Tibial nerve (tissue), 4 donors: ENCODE measurements at places on chromosomes 6 and 20. TPM values are rescaled to one million over a fixed set of nuclear protein-coding genes. Genes with fewer than 3 reads are reported as not detected.

GRCh38 chr20:8972963-8973705, 95.8 kb upstream of the PLCB4 start:
- H3K36me3 ChIP-seq: no peaks in the 10 kb centered on the region
- H3K27me3 ChIP-seq: no peaks in the 10 kb centered on the region
- no peak overlapping the region for H3K4me3 ChIP-seq
- no peak for DNase-seq
- H3K27ac ChIP-seq: no peak overlapping the region

DNA sequence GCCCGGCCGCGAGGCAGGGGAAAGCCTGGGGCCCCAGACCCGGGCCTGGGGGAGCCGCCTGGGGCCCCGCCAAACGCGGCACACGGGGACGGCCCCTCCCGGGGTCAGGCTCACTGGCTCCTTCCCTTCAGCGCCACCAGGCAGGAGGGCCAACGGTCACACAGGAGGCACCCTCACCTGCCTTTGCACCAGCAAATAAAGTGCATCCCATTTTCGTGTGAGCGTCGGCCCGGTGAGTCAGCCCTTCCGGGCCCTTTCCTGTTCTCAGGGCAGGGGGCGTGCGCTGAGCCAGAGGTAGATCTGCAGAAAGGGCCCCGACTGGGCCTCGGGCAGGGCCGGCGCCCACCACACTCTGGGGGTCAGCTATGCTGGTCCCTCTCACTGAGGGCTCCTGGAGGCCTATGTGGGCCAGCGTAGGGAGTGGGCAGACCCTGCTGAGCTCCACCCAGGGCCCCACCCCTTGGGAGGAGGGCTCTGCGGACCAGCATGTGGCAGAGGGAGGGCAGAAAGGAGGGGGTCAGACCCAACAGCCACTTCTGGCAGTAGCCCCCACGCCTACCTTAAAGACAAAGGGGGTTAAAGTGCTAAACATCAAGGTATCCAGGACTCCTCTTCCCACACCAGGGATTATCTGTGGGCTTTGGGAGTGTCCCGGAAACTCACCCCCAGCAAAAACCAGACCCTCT, 931 bp upstream of the UCKL1 start:
- H3K27ac ChIP-seq: peak overlapping the region; percentile 34
- no peaks in the 10 kb centered on the region for H3K27me3 ChIP-seq
- peak overlapping the region; percentile 95 for H3K4me3 ChIP-seq
- H3K4me1 ChIP-seq: peaks cover 51% of the 10 kb centered on the region

GRCh38 chr6:154458565-154459470, 51.7 kb downstream of the CNKSR3 start:
- DNase-seq: no peak
- no peaks in the 10 kb centered on the region for H3K4me1 ChIP-seq
- H3K36me3 ChIP-seq: no peaks in the 10 kb centered on the region
- no peaks in the 10 kb centered on the region for H3K27me3 ChIP-seq
- H3K4me3 ChIP-seq: no peak overlapping the region

DNA sequence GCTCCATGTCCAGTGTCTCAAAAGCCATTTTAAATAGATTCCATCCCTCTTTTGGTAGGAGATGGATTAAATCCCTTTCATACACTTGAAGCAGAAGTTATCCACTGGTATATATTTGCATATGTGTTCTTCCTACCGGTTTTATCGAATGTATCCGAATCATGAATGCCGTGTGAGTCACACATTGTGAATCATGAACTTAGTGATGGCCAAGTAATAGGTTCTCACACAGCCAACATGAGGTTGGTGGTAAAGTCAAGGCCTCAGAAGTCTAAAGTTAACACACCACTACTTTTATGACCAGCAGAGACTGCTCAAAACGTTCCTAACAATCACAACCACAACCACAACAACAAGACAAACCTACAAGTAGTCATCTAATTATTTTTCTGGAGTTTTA, 345.5 kb downstream of the THBS2 start:
- H3K36me3 ChIP-seq: no peaks in the 10 kb centered on the region
- no peaks in the 10 kb centered on the region for H3K4me1 ChIP-seq
- DNase-seq: no peak
- no peaks in the 10 kb centered on the region for H3K27me3 ChIP-seq
- no peak overlapping the region for H3K4me3 ChIP-seq
- H3K27ac ChIP-seq: no peak overlapping the region

GRCh38 chr6:74752303-74752702, 453.6 kb downstream of the COL12A1 start:
- H3K4me1 ChIP-seq: no peaks in the 10 kb centered on the region
- DNase-seq: no peak
- H3K27me3 ChIP-seq: no peaks in the 10 kb centered on the region
- no peaks in the 10 kb centered on the region for H3K36me3 ChIP-seq
- H3K27ac ChIP-seq: no peak overlapping the region
- H3K4me3 ChIP-seq: no peak overlapping the region

DNA sequence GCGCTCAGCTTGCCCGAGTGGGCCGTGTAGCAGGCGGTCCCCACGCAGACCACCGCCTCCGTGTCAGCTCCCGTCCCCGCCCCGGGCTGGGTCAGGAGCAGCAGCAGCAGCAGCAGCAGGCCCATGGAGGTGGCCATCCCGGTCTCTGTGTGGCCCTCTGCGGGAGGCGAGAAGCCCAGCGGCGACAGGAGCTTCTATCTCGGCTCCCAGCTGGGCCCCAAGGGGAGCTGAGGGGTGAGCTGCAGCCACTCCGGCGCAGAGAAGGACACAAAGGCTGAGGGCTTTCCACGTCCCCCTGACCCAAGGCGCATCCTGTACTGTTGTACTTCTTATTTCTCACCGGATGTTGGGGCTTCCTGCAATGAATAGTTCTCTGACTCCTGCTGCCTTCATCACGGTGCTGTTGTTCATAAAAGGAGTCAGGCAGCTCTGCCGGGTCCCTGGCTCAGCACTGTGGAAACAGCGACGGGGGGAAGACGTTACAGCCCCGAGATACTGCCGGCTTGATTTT, at the start of gene CD93:
CD93 (minus strand) TSS at position 269 of the 511 bp plus-strand sequence; CDS start at position 137, 132 bp downstream.
- no peaks in the 10 kb centered on the region for H3K27me3 ChIP-seq
- no peaks in the 10 kb centered on the region for H3K4me1 ChIP-seq
- peak; percentile 41 for DNase-seq
- H3K36me3 ChIP-seq: no peaks in the 10 kb centered on the region

DNA sequence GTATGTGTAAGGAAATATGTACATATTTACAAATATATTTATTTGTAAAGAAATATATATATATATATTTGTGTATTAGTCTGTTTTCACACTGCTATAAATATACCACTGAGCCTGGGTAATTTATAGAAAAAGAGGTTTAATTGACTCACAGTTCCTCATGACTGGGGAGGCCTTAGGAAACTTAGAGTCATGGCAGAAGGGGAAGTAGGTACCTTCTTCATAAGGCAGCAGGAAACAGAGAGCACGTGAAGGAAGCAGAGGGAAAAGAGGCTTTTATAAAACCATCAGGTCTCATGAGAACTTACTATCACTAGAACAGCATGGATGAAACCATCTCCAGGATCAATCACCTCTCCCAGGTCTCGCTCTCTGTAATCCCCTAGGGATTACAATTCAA, 644.5 kb upstream of the HS3ST5 start:
- no peak for DNase-seq
- no peaks in the 10 kb centered on the region for H3K4me1 ChIP-seq
- no peak overlapping the region for H3K27ac ChIP-seq
- no peaks in the 10 kb centered on the region for H3K27me3 ChIP-seq
- no peaks in the 10 kb centered on the region for H3K36me3 ChIP-seq

DNA sequence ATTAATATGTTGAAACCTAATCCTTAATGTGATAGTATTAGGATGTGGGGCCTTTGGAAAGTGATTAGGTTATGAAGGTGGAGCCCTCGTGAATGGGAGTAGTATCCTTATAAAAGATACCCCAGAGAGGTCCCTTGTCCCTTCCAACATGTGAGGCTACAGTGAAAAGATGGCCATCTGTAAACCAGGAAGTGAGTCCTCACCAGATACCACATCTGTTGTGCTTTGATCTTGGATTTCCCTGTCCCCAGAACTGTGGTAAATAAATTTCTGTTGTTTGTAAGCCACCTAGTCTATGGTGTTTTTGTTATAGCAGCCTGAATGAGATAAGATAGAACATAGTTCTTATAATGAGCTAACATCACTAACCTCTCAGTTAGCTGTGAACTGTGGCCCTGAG, 16.6 kb upstream of the CALHM6 start:
- no peak for DNase-seq
- no peaks in the 10 kb centered on the region for H3K27me3 ChIP-seq
- peaks cover 4% of the 10 kb centered on the region for H3K4me1 ChIP-seq
- no peak overlapping the region for H3K27ac ChIP-seq

- DNase-seq: peak; percentile 53
- H3K27me3 ChIP-seq: no peaks in the 10 kb centered on the region
- no peaks in the 10 kb centered on the region for H3K4me1 ChIP-seq
- H3K27ac ChIP-seq: peak overlapping the region; percentile 63
These were observed 54.2 kb downstream of the MAP3K5 start for GRCh38 chr6:136737871-136738691.

- no peak overlapping the region for H3K27ac ChIP-seq
- no peaks in the 10 kb centered on the region for H3K27me3 ChIP-seq
- no peak for DNase-seq
- no peak overlapping the region for H3K4me3 ChIP-seq
These were observed 144.7 kb downstream of the SCML4 start for GRCh38 chr6:107679457-107679856.

DNA sequence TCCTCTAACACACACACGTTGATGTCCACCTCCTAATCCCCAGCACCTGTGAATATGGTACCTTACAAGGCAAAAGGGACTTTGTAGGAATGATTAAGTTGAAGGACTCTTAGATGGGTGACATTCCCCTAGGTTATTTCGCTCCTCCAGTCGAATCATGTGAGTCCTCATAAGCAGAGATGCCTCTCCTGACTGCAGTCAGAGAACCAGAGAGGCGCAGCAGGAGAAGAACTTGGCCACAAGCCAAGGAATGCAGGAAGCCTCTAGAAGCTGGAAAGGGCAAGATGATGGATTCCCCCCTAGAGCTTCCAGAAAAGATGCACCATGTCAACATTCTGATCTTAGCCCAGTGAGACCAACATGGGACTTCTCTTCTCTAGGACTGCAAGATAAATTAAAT, 133.1 kb upstream of the PTPRT start:
- no peaks in the 10 kb centered on the region for H3K4me1 ChIP-seq
- no peak overlapping the region for H3K27ac ChIP-seq
- DNase-seq: no peak
- no peaks in the 10 kb centered on the region for H3K27me3 ChIP-seq
- no peaks in the 10 kb centered on the region for H3K36me3 ChIP-seq

GRCh38 chr6:165987483-165988301, 180.0 kb downstream of the TBXT start:
- H3K4me1 ChIP-seq: peaks cover 30% of the 10 kb centered on the region
- peak overlapping the region; percentile 46 for H3K4me3 ChIP-seq
- H3K27me3 ChIP-seq: no peaks in the 10 kb centered on the region

DNA sequence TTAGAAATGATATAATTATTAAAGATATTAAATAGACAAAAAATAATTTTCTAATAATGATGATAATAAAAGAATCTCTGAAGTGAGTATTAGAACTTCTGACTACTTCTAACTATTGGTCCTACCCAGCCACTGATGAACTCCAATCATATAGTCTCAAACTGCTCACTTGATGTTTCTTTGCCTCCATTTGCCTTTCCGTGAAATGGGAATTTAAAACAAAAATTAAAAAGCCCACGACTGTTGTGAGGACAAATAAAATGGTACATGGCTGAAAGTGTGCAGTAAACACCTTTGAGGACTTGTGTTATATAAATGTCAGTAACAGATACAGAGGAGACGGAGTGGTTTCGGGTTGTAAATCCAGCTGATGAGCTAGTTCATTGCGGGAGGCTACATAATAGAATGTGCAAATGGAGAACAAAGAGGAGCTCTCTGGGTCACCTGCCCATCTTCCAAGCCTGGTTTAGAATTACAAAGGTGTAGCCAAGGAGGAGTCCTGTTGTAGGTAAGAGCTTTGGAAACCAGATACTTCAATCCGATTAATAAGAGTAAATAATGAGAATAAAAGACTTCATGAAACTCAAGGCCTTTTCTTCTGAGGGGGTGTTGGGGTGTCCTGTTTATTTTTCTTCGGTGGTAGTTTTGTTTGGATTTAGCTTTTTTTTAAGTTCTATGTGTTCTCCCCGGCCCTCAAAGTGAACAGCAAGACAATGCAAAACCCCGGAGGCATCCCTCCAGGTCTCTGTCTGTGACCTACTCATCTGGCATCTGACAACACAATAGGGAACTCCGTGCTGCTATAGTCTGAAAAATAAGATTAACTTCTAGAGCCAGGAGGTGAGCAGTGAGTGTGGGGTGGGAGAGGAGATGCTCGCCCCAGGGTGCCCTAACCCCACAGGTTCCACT, 4.4 kb upstream of the PXDC1 start:
- H3K4me1 ChIP-seq: no peaks in the 10 kb centered on the region
- no peaks in the 10 kb centered on the region for H3K36me3 ChIP-seq
- H3K27ac ChIP-seq: no peak overlapping the region
- no peak for DNase-seq

- H3K4me3 ChIP-seq: peak within 1 kb of the TSS; percentile 39
- no peaks in the 10 kb centered on the region for H3K27me3 ChIP-seq
- DNase-seq: peak; percentile 59
- peak within 1 kb of the TSS; percentile 95 for H3K27ac ChIP-seq
- peaks cover 3% of the 10 kb centered on the region for H3K4me1 ChIP-seq
- peaks cover 25% of the 10 kb centered on the region for H3K36me3 ChIP-seq
These were observed at the start of gene B3GALT4 for GRCh38 chr6:33276864-33277662. Gene B3GALT4, plus strand, starts transcription at chr6:33277123. Its CDS starts 297 bp downstream, at chr6:33277420.

GRCh38 chr6:10883312-10884244, 1.7 kb upstream of the GCM2 start:
- no peak overlapping the region for H3K27ac ChIP-seq
- peaks cover 5% of the 10 kb centered on the region for H3K4me1 ChIP-seq
- no peaks in the 10 kb centered on the region for H3K36me3 ChIP-seq
- H3K27me3 ChIP-seq: peaks cover 77% of the 10 kb centered on the region

DNA sequence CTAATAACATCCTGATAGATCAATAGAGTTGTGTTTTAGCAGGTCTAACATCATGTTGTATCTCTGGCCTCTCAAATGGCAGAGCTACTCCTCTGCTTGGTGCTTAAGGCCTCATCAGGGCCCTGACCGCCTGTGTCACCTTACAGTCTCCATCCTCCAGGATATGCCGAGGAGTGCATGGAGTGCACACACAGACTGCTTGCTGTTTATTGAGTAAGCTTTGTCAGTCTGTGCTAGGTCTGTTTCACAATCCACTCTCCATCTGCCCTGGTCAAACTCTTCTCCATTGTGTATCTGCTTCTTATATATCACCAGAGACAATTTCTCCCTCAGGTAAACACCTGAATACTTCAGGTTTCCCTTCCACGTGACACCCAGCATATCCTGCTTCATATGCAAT, 136.1 kb downstream of the SLC24A3 start:
- H3K27me3 ChIP-seq: no peaks in the 10 kb centered on the region
- DNase-seq: no peak
- no peak overlapping the region for H3K27ac ChIP-seq

GRCh38 chr6:119129968-119130484, 51.6 kb upstream of the FAM184A start:
- no peak for DNase-seq
- no peaks in the 10 kb centered on the region for H3K27me3 ChIP-seq
- H3K36me3 ChIP-seq: no peaks in the 10 kb centered on the region
- H3K4me1 ChIP-seq: no peaks in the 10 kb centered on the region

- no peaks in the 10 kb centered on the region for H3K36me3 ChIP-seq
- no peak overlapping the region for H3K27ac ChIP-seq
- peaks cover 7% of the 10 kb centered on the region for H3K4me1 ChIP-seq
- no peak for DNase-seq
These were observed 736.0 kb downstream of the CD109 start for GRCh38 chr6:74431873-74432580.

ASIP gene
- total RNA-seq: 1.4 TPM

EMILIN3 gene
- total RNA-seq: 34.7 TPM

GNAS-AS1 gene
- total RNA-seq: 0.42 TPM

ABHD16B gene
- total RNA-seq: not detected

KIZ gene
- 56.5 TPM for total RNA-seq

COL21A1 gene
- 21.6 TPM for total RNA-seq
